ENCODE measurements at places on chromosomes 2 and 18. TPM values are rescaled to one million over a fixed set of nuclear protein-coding genes. Genes with fewer than 3 reads are reported as not detected.

CNDP1 gene
- total RNA-seq, result not detected

CYP1B1 gene
- total RNA-seq, result 12.2 TPM

UGT1A3 gene
- total RNA-seq, result not detected

GAREM2 gene
- total RNA-seq, result 7.9 TPM

NDUFS1 gene
- total RNA-seq, result 81.5 TPM

ESPNL gene
- total RNA-seq, result 0.26 TPM

FAHD2B gene
- 24.3 TPM for total RNA-seq

ITGA6 gene
- 0.68 TPM for total RNA-seq

KLHL30 gene
- total RNA-seq, result not detected

VAMP5 gene
- total RNA-seq, result 33.1 TPM

PJVK gene
- 2.0 TPM for total RNA-seq

DPYSL5 gene
- total RNA-seq, result not detected

DLGAP1 gene
- 0.99 TPM for total RNA-seq

SKOR2 gene
- not detected for total RNA-seq

KIF5C gene
- total RNA-seq, result 16.9 TPM

COLEC11 gene
- 0.47 TPM for total RNA-seq

RTP5 gene
- 0.07 TPM for total RNA-seq

CIB4 gene
- not detected for total RNA-seq

CABYR gene
- total RNA-seq, result 1.3 TPM

DUSP2 gene
- total RNA-seq, result 436 TPM

STAM2 gene
- total RNA-seq, result 22.2 TPM

LRRC30 gene
- total RNA-seq, result not detected

FAM237A gene
- not detected for total RNA-seq

ANAPC1 gene
- 129 TPM for total RNA-seq

RAPGEF4 gene
- total RNA-seq, result 0.37 TPM

TOGARAM2 gene
- 4.8 TPM for total RNA-seq

All from activated CD4-positive, alpha-beta T cell treated with anti-CD3 and anti-CD28 coated beads, Interleukin-2, amount 10 ng/mL, durations not matched to agents 24 days and 14 days (primary cell).